NCI-H510A treated with DMSO at 0.1 percent for 48 hours (cell line): ENCODE measurements at places on chromosomes 4 and X.

GRCh38 chr4:143356493-143356892 lies 19.8 kb downstream of the GAB1 start:
- DNase-seq = no peak

DNA sequence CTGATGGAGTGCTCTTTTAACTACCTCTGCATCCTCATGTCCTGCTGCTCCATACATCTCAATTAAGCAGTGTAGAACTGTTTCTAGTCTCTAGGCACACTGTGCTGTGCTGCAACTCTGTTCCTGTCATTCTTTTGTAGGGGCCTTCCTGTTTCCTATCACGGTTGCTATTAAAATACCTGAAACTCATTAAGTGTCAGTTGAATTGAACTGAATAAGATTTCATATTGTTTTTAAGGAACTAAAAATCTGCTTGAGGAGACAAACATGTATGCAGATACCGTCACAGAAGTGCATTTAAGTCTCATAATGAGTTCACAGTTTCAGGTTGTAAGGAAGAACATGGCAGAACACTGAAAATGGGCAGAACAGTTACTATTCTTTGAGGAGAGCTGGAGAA lies 170.1 kb downstream of the LARP7 start:
- no peak for DNase-seq

GRCh38 chrX:6226596-6227452 lies 1.8 kb downstream of the NLGN4X start:
- no peak for DNase-seq

DNA sequence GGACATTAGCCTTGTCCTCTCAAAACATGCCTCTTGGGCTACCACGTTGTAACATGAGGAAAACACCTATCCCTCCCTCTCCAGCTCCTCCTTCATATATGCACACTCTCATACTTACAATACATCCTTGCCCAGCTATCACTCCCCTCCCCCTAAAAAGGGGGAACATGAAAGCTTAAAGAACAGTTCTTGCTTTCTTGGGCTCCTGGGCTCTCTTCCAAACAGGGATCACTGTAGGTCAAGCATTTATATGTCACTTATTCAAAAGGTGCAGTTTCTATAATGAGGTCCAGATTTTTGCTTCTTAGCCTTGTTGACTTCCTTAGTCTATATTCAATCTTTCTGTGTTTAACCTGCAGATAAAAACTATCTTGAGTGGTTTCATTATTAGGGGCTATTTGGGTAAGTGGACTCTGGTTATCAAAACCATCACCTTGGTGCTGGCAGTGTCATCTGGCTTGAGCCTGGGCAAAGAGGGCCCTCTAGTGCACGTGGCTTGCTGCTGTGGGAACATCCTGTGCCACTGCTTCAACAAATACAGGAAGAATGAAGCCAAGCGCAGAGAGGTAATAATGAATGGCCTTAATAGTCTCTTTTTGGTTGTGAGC lies 119.4 kb downstream of the AKAP4 start:
- DNase-seq = peak; percentile 2

DNA sequence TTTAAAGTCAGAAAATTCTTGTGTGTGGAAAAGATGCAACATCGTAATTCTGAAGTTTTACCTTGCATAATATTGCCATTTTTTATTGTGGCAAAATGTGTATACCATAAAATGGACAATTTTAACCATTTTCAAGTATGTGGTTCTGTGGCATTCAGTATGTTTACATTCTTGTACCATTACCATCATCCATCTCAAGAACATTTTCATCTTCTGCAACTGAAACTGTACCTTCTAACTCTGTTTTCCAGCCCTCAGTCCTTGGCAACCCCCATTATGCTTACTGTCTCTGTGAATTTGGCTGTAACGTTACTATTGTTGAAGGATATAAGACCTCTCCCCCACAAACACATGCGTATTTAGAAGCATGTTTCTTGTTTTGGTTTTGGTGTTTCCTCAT lies 123.2 kb downstream of the BMPR1B start:
- no peak for DNase-seq

DNA sequence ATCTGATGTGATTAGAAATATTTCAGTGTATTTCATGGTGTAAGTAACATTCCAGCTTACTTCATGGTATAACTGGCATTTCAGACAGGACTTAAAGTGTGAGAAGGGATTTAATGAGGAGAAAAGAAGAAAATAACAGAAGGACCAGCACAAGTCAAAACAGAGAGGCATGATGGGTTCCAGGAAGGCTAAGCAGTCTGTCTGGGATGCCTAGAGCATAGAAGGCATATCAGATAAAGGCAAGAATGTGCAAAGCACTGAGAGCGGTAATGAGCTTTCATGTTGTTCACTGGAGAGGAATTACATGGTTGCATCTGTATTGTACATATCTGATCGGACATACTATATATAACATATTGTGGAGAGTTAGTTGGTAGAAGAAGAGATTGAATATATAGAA lies 54.2 kb downstream of the GRID2 start:
- DNase-seq = no peak

GRCh38 chr4:57410331-57411052 lies 300.3 kb upstream of the IGFBP7 start:
- no peak for DNase-seq

DNA sequence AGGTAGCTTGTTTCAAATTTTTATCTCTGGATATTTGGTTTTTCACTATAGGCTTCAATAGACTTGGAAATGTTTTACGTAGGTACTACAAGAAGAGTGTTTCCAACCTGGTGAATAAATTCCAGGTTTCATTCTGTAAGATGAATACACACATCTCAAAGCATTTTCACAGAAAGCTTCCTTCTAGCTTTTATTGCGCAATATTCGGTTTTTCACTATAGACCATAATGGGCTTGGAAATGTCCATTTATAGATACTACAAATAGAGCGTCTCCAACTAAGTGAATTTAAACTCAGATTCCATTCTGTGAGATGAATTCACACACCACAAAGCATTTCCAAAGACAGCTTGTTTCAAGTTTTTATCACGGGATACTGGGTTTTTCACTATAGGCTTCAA lies 857.7 kb upstream of the HS3ST1 start:
- DNase-seq = no peak

GRCh38 chr4:26609868-26610267 lies 26.0 kb downstream of the TBC1D19 start:
- DNase-seq = no peak

GRCh38 chr4:120709991-120710390 lies 212.5 kb downstream of the PRDM5 start:
- no peak for DNase-seq

GRCh38 chr4:2303121-2303685 lies 41.3 kb upstream of the MXD4 start:
- DNase-seq = no peak

DNA sequence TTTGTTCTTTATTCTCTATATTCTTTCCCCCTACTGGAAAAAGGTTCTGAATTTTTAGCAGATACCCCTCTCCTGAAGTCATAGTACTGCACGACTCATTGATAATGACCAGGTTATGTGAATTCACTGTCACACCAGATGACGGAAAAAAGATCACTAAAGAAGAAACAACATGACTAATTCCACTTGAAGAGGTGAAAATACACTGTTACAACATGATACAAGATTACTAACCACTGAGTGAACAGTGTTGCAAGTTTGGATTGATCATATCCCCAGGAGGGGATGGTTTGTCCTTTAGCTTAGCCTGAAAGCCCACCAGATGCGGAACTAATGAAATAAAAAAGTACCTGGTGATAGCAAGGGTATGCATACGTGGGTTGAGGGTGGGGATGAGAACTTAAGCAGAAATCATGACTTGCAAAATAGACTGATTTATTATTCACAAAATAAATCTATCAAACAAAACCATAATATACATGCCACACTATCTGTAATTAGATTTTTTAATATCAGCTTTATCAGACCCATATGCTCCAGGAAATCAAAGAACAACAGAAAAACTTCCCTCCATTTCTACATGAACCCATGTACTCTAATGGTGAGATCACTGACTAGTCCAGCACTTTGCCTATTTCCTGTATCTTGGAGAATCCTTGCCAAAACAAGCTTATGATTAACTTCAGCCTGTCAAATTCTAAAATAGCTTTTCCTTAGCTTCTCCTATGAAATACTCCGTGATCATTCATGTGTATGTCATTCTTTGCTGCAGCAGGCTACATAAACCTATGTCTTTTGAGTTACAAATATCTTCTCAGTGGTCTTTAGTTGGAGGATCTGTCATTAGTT lies 257.4 kb upstream of the AGA start:
- DNase-seq = no peak

DNA sequence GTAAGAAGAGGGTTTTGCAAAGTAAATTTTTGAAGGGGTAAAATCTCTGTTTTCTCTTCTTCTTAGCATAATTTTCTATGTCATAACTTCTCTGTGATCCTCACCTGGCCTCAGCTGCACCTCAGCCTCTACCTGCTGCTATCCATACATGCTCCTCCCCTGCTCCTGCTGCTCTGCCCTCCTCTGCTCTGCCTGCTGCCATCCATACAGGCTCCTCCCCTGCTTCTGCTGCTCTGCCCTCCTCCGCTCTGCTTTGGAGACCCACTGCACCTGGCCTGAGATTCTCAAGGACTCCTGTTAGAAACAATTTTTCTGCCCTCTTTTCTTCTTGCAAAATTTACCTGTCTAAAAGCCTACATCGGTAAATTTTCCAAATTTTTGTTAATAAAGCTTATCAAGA lies 388.6 kb upstream of the PITX2 start:
- no peak for DNase-seq

DNA sequence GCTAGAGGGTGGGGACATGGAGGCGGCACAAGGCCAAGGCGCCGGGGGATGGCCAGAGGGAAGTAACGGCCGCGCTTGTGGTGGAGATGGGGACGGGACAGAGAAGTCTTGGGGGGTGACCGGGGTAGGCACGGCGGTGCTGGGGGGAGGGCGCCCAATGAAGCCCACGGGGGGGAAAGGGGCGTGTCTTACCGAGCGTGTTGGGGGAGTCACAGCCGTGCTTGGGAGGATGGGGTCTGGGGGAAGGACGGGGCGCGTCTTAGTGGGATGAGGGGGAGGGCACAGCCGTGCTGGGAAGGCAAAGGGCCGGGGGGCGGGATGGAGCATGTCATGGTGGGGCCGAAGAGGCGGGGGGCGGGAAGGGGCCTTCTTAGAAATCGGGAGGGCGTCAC lies 952 bp downstream of the ARSD start:
- peak; percentile 32 for DNase-seq

GRCh38 chr4:32601848-32602247 lies 1881.7 kb downstream of the PCDH7 start:
- DNase-seq = no peak

- no peak for DNase-seq
Observed at GRCh38 chr4:175419236-175419718, 392.8 kb downstream of the GPM6A start.

DNA sequence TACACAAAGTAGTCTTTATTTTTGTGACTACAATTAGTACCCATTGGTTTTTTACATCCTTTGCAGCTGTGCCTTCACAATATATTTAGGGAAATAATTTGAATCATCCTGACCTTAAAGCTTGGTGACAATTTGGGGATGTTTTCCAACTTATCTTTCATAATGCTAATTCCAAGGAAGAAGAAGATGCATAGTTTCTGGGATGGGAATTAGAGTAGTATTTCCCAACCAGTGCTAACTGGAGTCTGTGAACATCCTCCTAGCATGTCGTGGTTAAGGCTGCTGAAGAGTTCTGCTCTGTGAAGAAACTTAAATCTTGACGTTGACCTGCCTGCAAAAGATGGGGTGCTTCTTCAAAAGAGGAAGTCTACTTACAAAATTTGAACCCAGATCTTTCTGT lies 173.5 kb downstream of the ANK2 start:
- DNase-seq = no peak

GRCh38 chr4:174629265-174629664 lies 107.0 kb upstream of the HPGD start:
- no peak for DNase-seq

GRCh38 chrX:38278682-38279081 lies 48.6 kb downstream of the RPGR start:
- DNase-seq = no peak

DNA sequence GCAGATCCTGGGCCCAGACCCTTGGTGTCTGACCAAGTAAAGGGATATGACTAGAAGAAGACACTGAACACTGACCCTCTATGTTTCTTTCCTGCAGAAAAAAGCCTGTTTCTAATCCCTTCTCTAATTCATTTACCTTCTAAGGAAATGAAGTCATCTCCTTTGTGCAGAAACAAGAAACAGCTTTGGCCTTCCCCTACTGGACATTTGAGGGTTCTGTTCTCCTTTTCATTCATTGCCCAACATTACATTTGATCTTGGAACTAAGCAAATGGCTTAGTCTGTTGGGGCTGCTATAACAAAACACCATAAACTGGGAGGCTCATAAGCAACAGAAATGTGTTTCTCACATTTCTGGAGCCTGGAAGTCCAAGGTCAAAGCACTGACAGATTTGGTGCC lies 20.0 kb downstream of the HCCS start:
- no peak for DNase-seq

GRCh38 chr4:141056473-141056872 lies 76.8 kb downstream of the RNF150 start:
- DNase-seq = no peak

- DNase-seq = no peak
Observed at GRCh38 chr4:19883841-19884240, 367.9 kb upstream of the SLIT2 start.

DNA sequence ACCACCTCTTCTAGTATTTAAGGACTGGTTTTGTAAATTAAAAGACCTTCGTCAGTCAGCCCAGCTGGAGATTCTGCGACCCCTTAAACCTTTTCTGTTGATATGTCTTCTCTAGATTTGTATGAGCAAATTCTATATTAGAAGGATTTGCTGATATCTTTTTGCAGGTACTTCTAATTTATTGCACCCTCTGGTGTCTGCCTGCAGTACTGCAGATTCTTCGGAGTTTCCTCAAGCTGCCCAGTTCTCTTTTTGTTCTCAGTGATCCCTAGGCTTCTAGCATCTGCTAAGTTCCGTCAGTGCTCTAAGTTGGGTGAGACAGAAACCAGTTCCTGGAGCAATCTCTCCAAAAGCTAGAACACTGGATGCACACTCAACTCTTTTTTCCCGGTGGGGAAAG lies 545.2 kb downstream of the C4orf33 start:
- peak; percentile 4 for DNase-seq

DNA sequence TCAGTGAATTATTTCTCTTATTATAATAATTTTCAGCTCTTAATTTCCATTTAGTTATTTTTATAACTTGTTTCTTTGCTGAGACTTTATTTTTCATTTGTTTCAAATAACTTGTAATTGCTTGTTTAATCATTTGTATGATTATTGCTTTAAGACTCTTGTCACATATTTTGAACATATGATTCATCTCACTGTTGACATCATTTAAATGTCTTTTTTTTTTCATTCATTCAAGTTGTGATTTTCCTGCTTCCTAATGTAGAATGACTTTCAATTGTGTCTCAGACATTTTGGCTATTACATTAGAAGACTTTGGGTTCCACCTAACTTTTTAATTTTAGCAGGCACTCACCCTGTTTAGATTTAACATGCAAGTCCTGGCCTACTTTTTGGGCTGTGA lies 234.8 kb upstream of the DIPK2B start:
- no peak for DNase-seq

- no peak for DNase-seq
Observed at GRCh38 chrX:39204353-39204752, 403.1 kb downstream of the MID1IP1 start.
